DMS79 (cell line): ENCODE measurements at places on chromosomes 3 and 15.

- no peak for DNase-seq
Observed at GRCh38 chr15:96421178-96421601, 90.7 kb downstream of the NR2F2 start.

- peak; percentile 20 for DNase-seq
Observed at GRCh38 chr3:130838898-130839600, 54.8 kb upstream of the ATP2C1 start.

DNA sequence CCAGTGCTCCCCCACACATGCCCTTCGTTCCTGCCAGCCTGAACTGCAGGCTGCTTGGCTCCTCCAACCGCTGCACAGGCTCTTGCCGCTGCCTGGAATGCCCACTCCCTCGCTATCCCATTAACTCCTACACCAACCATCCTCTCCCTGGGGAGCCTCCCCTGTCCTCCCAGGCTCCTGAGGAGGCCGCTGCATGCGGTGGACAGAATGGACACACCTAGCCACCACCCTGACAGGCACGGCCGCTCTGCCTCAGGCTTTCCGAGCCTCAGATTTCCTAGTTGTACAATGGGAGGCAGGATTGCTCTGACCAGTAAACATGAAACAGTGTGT is 2.3 kb downstream of the PLXNB1 start:
- DNase-seq: no peak

DNA sequence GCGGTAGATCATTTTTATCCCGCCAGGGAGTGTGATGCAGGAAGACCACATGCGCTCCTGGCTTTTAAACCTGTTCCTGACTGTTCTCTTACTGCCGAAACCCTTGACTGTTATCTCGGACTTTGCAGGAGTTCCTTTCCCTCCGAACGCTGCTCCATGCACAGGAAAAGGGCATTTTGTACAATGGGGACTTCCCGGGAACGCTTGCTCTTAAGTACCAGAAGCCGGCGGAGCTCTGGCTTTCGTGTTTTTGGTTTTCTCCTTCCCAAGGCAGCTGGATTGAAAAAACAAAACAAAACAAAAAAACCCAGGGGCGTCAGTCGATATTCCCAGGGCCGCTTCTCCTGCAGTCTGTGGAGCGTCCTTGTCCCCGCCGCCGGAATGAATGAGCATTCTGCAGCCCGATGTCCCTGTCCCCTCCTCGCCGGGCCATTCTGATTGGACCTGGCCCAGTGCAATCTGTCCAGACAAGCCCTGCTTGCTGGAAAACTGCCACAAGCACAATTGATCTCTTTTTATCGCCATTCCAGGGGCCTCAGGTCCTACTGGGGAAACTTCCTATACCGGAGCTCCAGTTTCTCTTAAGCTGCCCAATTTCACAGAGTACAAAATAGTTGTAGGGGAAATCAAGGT is 44.8 kb downstream of the SLC6A1 start:
- no peak for DNase-seq

DNA sequence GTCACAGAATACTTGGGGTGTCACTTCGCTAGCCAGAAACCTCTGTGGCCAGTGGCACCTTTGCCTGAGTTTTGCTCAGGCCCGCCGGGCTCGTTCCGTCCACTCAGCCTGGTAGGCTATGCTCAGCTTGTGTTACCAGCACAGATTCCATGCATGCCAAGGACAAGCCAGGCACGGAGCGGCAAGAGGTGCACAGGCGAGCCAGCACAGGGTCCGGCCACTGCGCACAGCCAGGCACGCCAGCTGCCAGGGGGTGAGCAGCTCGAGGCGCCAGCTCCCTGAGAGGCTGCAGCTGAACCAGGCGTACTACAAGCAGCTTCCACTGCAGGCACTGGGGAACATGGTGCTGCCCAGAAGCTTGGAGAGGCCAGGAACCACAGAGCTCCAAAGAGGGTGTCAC is 14.7 kb downstream of the PCYT1A start:
- DNase-seq: no peak
